ENCODE measurements at places on chromosomes 2 and 18. TPM values are rescaled to one million over a fixed set of nuclear protein-coding genes. Genes with fewer than 3 reads are reported as not detected.

The EPB41L3 gene
- 1.8 TPM for total RNA-seq

The FOXI3 gene
- not detected for total RNA-seq

The ECEL1 gene
- 0.07 TPM for total RNA-seq

The CHRND gene
- total RNA-seq = not detected

The STARD6 gene
- not detected for total RNA-seq

The STON1 gene
- 1.7 TPM for total RNA-seq
